Activated naive CD4-positive, alpha-beta T cell treated with anti-CD3 and anti-CD28 coated beads, Interleukin-2, amount 50 U/mL, for 16 hours (primary cell): ENCODE measurements at places on chromosomes 16 and 17.

- no peak for DNase-seq
These were observed 40.6 kb downstream of the IKZF3 start for GRCh38 chr17:39823407-39824054.

DNA sequence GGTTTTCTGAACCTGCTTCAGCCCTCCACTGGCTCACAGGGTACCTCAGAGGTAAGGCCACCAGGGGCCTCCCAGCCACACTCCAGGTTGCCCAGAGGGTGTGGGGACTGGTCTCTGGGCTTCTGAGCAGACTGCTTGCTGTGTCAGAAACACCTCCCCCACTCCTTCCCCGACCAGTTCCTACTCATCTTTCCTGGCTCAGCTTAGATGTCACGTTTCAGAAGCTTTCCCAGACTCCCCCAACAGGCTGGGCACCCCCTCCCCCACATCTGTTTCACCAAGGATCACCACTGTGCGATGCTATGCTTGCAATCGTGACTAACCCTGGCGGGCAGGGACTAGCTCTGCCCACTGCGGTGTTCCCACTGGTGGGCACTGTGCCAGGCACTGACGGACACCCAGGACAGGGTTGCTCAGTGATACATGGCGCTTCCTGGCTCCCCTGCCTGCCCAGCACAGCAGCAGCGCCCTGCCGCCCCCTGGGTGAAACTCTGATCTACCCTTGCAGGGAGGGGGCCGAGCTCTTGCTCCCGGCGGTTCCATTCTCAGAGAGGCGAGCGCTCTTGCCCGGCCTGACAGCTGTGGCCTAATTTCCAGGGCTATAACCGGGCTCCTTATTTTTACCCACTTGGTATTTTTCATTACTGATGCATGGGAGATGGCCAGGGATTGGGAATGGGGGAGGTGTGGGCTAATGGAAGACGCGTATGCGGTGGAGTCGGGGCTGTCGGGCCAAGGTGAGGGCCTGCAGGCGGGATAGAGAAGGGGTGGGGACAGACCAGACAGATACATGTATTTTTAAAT lies 29.4 kb upstream of the MTSS2 start:
- no peak for DNase-seq

GRCh38 chr17:60947100-60947499 lies 269.4 kb downstream of the BCAS3 start:
- DNase-seq: no peak

GRCh38 chr16:52783616-52784015 lies 236.7 kb upstream of the TOX3 start:
- DNase-seq: no peak

- no peak for DNase-seq
These were observed 24.8 kb downstream of the TMC7 start for GRCh38 chr16:19008245-19009169.

GRCh38 chr16:72179204-72179970 lies 7.4 kb upstream of the PMFBP1 start:
- DNase-seq: no peak

GRCh38 chr17:43679911-43680310 lies 18.2 kb upstream of the MEOX1 start:
- no peak for DNase-seq

- no peak for DNase-seq
These were observed 6.2 kb upstream of the CD300LG start for GRCh38 chr17:43840814-43841213.

GRCh38 chr17:74547264-74547663 lies 1.3 kb upstream of the CD300C start:
- DNase-seq: no peak

- no peak for DNase-seq
These were observed 4.0 kb upstream of the PHKG2 start for GRCh38 chr16:30744183-30744582.

- DNase-seq: no peak
These were observed 5.6 kb downstream of the SPHK1 start for GRCh38 chr17:76390003-76390421.

GRCh38 chr17:44766409-44767038 lies 7.7 kb downstream of the ADAM11 start:
- no peak for DNase-seq

- DNase-seq: no peak
These were observed 182.0 kb downstream of the SEC14L1 start for GRCh38 chr17:77322514-77323412.

- DNase-seq: no peak
These were observed 30.3 kb upstream of the CAPN15 start for GRCh38 chr16:497258-497657.

GRCh38 chr16:10128397-10129258 lies 53.6 kb downstream of the GRIN2A start:
- DNase-seq: no peak

GRCh38 chr16:30892670-30893416 lies 1.0 kb downstream of the BCL7C start:
- no peak for DNase-seq

- DNase-seq: no peak
These were observed 29.7 kb upstream of the IRX3 start for GRCh38 chr16:54316095-54316889.

DNA sequence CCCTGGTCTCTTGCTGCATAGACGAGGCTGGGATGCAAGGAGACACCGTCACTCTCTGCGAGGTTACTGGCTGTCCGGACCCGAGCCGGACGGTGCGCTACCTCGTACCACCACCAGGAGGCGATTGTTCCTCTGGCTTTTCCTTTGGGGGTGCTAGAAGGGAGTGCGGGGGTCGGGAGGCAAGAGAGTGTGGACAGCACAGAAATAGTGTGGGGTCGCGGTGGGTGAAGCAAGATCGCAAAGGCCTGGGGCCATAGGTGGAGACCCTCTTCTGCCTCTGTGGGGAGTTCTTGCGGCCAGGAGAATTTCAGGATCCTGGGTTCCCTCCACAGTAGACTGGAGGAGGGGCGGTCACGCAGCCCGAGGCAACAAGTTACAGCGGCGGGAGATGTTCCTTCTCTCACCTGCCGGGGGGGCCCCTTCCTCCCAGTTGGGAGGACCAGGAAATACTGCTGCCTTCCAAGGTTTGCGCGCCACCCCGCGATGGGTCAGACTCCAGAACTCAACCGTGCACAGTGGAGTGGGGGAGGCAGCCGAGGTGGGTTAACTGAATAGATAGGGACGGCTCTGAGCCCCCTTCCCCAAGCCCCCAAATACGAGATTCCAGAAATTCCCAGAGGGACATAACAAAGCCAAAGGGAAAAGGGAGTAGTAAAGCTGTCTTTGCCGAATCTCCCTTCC lies 6.9 kb downstream of the PHOSPHO1 start:
- peak; percentile 73 for DNase-seq

- no peak for DNase-seq
These were observed 7.1 kb downstream of the TBX4 start for GRCh38 chr17:61459142-61459809.

DNA sequence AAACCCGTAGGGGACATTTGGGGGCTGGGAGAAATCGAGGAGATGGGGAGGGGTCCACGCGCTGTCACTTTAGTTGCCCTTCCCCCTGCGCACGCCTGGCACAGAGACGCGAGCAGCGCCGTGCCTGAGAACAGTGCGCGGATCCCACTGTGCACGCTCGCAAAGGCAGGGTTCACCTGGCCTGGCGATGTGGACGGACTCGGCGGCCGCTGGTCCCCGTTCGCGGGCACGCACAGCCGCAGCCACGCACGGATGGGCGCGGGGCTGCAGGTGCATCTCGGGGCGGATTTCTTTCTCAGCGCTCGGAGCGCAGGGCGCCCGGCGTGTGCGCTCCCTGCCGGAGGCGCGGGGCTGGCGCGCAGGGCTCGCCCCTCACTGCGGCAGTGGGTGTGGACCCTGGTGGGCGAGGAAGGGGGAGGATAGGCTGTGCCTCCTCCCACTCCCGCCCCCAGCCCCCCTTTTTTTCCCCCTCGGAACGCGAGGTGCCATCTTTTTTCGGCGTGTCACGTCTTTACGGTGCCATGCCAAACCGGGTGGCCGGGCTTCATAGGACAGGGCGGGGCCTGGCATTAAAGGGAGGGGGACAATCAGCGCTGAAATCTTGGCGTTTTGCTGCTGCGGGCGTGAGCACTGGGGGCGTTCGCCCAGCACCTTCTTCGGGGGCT lies 1.1 kb downstream of the MAPT start:
- DNase-seq: peak; percentile 34

GRCh38 chr16:77549876-77550275 lies 115.0 kb upstream of the ADAMTS18 start:
- DNase-seq: no peak

DNA sequence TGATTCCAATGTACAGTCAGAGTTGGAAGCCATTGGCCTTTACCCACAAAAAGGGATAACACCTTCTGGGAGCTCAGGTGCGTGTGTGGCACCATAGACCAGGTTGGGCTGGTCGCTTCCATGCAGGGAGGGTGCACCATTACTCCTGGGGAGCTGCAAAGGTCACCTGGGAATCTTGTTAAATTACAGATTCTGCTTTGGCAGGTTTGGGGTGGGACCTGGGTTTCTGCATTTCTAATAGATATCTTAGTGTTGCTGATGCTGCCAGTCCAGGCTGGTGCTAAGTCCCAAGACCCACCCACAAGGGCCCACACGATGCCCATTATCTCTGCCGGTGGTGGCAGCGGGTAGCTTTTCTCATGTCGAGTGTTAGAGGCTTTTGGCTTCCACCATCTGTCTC lies 148.3 kb upstream of the CACNG5 start:
- DNase-seq: no peak

DNA sequence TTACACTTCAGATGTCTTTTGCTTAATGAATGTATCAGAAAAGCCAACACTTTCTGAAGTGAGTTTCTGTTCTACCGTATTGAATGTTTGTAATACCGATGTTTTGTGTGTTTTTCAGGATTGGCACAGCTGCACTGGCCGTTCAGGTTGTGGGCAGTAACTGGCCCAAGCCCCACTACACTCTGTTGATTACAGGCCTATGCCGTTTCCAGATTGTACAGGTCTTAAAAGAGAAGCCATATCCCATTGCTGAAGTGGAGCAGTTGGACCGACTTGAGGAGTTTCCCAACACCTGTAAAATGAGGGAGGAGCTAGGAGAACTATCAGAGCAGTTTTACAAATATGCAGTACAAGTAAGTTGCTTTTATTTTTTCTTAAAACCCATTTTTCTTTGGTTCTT lies 4.7 kb upstream of the ABCC11 start:
- DNase-seq: no peak

GRCh38 chr17:36474571-36474970 lies 11.9 kb upstream of the ZNHIT3 start:
- DNase-seq: no peak

DNA sequence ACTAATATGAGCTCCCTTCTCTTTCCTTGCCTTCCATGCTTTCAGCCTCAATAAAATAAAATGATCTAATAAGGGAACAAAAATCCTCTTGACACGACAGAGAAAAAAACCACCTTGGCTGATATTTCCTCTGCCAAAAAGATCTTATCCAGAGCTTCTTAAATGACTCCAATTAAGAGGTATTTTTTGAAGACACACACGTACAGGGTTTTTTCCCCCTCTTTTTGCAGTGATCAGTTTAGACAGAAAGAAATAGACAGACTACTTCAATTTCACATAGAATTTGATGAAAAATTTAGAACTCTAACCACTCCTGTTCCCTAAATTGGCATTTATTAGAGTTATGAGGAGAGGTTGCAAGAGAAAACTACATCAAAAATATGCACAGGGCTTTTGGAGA lies 217.2 kb upstream of the CDH11 start:
- no peak for DNase-seq

- DNase-seq: no peak
These were observed 246.6 kb upstream of the MAF start for GRCh38 chr16:79847101-79847500.

GRCh38 chr17:48541577-48542113 lies 3.3 kb downstream of the HOXB2 start:
- DNase-seq: peak; percentile 49

DNA sequence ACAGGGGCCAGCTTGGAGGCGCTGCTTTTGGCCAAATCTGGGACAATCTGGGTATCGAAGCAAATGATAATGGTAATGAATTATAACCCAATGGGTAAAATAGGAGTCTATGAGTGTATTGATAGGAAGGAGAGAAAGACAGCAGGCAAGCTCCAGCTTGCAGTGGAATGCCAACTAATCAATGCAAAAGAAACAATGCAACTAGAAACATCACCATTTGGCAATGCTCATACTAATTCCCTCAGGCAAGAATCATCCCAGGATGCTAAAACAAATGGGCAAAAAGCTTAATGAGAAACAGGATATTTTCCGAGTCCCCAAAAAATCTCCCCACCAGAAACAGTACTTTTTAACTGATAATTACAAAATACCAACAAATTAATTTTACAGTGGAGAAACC lies 64.7 kb downstream of the ADCY9 start:
- DNase-seq: no peak

GRCh38 chr16:4209666-4210065 lies 32.2 kb downstream of the SRL start:
- no peak for DNase-seq

GRCh38 chr17:49406421-49407061 lies 8.1 kb downstream of the PHB1 start:
- no peak for DNase-seq

DNA sequence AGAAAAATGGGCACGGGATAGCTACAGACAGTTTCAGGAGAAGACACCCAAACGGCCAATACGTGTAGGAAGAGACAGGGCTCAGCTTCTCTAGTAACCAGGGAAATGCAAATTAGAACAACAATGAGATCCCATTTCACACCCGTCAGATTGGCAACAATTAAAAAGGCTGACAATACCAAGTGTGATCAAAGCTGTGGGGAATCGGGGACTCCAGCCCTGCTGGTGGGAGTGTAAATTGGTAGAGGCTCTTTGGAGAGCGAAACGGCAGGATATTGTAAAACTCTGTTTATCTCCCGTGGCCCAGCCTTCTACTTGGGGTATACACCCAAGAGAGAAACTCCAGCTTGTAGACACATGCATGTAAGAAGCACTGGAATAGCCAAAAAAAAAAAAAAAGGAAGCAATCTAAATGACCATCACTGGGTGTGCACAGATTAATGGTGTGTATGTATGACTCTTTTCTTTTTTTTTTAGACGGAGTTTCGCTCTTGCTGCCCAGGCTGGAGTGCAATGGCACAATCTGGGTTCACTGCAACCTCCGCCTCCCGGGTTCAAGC lies 27.5 kb downstream of the MYBBP1A start:
- no peak for DNase-seq

DNA sequence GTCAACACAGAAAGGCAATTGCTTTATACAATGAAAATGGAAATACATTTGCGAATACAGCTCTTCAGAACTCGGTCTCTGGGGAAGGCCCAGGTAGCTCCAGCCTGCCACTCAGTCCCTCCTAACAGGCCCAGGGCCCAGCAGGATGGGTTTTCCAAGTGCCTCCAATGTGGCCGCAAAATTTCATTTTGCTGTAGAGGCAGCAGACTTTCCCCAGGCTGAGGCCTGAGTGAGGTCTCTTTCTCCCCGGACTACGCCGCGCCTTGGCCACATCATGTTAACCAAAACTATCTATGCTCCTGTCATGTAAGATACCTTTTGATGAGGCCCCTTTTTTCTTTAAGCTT lies 606.0 kb upstream of the SALL1 start:
- DNase-seq: no peak
